Fibroblast of skin of left quadriceps (primary cell): ENCODE measurements at places on chromosomes 16 and 17.

DNA sequence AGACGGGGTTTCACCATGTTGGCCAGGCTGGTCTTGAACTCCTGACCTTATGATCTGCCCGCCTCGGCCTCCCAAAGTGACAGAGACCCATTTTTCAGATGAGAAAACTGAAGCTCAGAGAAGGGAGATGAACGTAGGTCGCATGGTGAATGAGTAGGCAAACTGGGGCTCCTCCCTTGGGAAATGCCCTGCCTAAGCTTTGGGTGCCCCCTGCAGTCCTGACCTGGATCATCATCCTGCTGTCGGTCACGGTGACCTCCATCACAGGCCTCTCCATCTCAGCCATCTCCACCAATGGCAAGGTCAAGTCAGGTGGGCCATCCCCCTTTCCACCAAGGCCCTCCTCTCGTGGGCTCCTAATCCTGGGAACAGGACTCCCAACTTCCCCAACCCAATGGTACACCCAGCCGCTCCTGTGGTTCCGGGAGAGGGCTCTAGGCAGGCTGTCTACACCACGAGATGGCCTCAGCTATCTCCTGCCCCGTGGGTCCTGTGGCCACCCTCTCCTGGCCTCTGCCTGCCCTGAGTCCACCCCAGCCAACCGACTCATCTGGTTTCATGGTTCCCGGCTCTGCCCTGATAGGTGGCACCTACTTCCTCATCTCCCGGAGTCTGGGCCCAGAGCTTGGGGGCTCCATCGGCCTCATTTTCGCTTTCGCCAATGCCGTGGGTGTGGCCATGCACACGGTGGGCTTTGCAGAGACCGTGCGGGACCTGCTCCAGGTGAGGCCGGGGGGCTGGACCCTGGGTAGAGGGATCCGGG is 4.7 kb downstream of the SLC12A3 start:
- DNase-seq = no peak

- DNase-seq = no peak
These were observed 30.5 kb upstream of the LGALS9 start for GRCh38 chr17:27600471-27600870.

DNA sequence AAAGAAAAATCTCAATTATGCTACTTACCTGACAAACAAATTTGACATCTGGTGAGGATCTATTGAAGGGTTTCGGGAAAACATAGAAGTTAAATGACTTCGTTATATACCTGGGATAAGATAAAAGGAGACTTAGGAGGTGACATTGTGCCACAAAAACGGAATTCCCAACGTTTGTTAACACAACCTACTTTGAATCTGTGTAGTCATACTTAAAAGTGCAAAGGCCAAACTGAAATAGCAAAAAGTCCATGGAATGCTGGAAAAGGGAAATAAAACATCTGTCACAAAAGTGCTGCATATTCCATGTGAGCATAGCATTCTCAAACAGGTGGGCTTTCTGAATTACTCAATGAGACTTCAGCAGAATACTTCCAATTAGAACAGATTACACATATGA is 3.0 kb downstream of the PARN start:
- no peak for DNase-seq

DNA sequence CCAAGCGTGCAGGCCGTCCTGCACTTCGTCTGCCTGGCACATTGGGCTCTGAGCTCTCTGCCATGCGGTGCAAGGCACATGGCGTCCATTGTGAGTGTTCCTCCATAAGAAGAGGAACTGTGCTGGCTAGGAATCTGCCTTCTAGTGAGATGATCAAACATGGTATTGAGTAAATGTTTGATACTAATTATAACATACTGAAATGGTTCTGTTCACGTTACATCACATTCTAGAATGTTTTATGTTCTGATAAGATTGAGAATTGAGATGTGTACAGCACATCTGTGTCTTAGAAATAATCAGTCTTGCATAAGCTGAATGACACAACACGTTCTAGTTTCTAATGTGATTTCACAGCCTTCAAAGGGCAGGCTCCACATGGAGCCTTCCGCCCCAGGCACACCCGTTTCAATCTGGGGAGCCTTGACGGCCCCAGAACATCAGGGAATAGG is 42.9 kb downstream of the USP10 start:
- DNase-seq = no peak

DNA sequence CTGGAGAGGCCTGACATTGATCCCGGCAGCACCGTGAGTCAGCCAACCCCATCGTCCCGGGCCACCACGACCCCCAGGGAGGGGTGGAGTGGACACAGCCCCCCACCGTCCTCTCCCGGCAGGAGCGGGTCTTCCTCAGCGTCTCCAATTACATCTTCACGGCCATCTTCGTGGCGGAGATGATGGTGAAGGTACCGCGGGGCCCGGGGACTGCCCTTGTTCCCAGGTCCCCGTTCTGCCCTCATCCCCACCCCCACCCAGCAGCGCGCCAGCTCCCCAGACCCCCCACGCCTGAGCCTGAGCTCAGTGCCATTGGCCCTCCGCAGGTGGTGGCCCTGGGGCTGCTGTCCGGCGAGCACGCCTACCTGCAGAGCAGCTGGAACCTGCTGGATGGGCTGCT is 14.6 kb downstream of the TPSG1 start:
- no peak for DNase-seq
